Cerebellum (tissue), 4 donors: ENCODE measurements at places on chromosomes 5 and 9. TPM values are rescaled to one million over a fixed set of nuclear protein-coding genes. Genes with fewer than 3 reads are reported as not detected.

Gene EGFLAM
- total RNA-seq = 13.7 TPM

Gene BHMT2
- total RNA-seq = 0.82 TPM

DNA sequence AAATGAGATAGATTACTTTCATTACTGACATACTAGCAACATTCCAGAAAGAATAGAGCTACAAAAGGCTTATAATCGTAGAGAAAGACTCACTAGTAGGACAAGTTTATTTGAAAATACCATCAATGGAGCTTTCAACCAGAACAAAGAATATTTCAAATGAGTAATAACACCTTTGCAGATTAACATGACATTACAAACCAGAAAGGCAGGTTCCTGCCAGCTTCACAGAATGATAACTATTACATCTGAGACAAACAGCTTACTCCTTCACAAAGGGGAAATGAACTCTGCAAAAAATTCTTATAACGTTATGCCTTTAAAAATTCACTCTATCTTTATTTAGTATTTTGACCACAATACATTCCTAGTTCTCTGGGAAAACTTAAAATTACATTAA lies 103.1 kb downstream of the EPB41L4A start:
- no peak for DNase-seq

DNA sequence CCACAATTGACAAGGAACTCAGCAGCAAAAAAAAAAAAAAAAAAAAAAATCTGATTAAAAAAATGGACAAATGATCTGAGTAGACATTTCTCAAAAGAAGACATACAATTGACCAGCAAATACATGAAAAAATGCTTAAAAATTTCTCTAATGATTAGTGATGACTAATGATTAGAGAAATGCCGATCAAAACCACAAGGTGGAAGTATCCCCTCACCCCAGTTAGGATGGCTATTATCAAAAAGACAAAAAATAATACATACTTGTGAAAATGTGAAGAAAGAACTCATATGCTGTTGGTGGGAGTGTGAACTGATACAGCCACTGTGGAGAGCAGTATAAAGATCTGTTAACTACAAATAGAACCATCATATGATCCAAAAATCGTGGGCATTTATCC lies 245.3 kb downstream of the OSTF1 start:
- no peak for DNase-seq

- no peak for DNase-seq
These were observed 51.1 kb downstream of the NSG2 start for GRCh38 chr5:174096619-174097018.
